NCI-H460 (cell line): ENCODE measurements at places on chromosomes 2 and 18.

DNA sequence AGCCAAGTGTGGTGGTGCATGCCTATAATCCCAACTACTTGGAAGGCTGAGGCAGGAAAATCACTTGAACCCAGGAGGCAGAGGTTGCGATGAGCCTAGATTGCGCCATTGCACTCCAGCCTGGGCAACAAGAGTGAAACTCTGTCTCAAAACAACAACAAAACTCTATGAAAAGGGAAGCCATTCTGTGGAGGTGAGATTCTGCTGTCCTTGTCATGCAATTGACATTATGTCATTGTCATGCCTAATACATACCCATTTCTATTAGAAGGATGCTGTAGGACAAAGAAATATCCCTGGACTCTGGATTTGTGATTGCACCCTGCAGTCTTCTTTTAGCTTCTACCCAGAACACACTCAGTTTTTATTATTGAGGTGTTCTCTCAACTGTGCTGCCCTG, 8.6 kb downstream of the RASGRP3 start:
- DNase-seq: no peak

DNA sequence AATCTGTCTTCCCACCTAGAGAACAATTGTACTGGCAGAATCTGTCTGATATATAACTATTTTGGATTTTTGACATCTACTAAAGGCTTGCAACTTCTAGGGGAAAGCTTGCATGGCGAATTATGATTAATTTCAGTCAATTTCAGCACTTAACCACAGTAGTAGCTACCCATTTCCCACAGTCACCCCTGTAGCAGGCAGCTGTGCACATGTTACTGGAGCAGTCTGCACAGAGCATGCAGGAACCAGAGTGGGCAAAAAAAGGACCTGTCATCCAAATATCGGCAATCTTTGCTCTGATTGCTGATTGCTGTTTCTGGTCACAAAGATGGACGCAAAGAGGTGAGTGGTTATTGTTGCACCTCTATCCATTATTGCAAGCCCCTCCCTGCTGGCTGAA, 473.3 kb downstream of the SPAG16 start:
- no peak for DNase-seq

DNA sequence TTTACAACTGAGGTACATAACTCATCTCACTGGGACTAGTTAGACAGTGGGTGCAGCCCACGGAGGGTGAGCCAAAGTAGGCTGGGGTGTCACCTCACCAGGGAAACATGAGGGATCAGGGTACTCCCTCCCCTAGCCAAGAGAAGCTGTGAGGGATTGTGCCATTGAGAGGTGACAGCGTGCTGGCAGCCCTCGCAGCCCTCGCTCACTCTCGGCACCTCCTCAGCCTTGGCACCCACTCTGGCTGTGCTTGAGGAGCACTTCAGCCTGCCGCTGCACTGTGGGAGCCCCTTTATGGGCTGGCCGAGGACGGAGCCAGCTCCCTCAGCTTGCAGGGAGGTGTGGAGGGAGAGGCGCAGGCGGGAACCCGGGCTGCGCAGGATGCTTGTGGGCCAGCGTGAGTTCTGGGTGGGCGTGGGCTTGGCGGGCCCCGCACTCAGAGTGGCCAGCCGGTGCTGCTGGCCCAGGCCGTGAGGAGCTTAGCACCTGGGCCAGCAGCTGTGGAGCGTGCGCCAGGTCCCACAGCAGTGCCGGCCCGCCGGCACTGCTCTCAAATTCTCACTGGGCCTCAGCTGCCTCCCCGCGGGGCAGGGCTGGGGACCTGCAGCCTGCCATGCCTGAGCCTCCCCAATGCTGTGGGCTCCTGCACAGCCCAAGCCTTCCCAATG, 44.5 kb upstream of the FAM110C start:
- no peak for DNase-seq

- no peak for DNase-seq
Observed at GRCh38 chr18:78937166-78937565, 42.5 kb upstream of the SALL3 start.

GRCh38 chr2:198164843-198165242, 360.4 kb downstream of the PLCL1 start:
- DNase-seq: no peak

DNA sequence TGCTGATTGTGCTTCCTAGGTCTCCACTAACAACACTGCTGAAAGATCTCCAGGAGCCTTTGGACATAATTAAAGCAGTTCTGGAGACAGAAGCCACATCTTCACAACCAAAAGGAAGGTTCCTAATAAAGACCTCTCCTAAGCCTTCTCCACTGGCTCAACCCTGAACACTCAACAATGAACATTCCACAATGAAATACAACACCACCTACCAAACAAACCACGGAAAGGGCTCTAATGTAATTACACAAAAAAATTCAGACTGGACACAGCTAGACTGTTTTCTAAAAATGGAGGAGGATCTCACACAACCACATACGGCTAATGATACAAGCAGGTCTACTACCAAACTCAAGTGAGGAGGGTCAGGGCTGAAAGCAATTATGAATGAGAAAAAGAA, 43.6 kb downstream of the NOL10 start:
- DNase-seq: no peak

DNA sequence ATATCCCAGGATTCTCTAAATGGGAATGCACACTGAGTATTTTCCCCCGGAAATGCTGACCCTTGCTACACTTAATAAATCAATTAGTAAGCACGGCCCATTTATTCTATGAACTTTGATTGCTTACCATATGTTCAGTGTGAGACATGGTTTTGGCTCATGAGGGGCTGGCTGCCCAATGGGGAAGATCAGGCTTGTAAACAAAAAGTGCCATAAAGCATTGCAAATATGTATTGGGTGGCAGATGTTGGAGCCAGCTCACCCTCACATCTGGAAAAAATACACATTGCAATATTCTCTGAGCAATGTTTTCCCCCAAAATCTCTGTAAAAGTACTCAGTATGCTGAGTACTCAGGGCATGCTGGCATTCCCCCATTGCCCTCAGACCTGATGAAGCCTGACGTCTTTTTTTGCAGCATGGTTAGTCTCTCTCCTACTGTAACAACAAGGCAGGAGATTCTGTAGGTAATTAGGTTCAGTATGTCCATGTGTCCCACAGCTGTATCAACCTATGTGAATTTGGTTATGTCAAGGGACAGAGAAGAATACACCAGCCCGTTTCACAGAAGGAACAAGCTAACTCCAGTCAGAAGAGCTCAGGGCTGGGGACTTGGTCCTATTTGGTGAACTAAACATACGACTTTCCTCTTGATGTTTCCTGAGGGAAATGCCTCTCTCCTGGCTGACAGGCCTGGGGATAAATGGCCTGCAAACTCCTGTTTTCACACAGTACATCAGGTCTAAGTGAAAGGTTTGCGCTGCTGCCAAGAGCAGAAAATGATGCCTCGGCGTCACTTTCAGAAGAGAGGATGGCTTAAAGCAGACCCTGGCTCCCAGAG, 202.4 kb downstream of the INSIG2 start:
- DNase-seq: no peak

DNA sequence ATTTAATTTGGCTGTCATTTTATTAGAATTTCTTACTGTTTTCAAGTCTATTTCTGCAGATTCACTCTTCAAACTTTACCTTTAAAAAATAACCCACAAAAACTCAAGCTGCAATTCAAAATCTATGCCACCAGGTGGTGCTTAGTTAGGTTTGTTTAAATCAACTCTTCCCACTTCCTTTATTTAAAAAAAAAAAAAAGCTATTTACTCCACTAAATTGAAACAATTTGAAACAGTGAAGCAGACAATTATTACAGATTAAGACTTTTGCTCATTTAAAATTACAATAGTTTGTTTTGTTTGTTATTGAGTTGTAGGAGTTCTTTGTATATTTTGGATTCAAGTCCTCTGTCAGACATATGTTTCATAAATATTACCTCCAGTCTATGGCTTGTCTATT, 300.0 kb downstream of the PDE11A start:
- DNase-seq: no peak

- DNase-seq: no peak
Observed at GRCh38 chr2:214550786-214551185, 139.9 kb downstream of the VWC2L start.

GRCh38 chr18:79451237-79452125, 55.8 kb downstream of the NFATC1 start:
- DNase-seq: no peak

GRCh38 chr2:203061346-203061745, 46.7 kb downstream of the NBEAL1 start:
- no peak for DNase-seq

- no peak for DNase-seq
Observed at GRCh38 chr2:112896909-112897623, 13.9 kb upstream of the IL37 start.

GRCh38 chr18:40160361-40160760, 1794.7 kb upstream of the PIK3C3 start:
- DNase-seq: no peak

DNA sequence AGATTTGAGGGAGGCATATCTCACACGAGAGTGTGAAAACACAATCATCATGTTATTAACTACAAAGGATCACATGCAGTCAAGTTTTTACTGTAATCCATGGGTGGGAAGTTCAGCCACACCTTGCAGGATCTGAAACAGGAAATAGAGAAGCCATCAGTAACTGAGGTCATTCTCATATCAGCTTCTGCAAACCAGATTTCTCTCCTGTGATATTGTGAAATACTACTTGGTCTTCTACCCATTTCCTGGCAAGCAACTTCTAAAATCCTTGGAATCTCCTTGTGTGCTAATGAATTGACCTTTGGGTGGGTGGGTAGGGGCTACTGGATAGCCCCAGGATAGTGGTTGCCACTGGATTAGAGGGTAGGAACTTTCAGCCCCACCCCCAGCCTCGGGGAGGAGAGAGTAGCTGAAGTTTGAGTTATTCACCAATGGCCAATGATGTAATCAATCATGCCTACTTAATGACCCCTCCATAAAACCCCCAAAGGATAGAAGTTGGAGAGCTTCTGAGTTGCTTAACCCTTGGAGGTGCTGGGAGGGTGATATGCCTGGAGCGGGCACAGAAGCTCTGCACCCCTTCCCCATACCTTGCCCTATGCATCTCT, 25.6 kb upstream of the TGIF1 start:
- peak; percentile 87 for DNase-seq

DNA sequence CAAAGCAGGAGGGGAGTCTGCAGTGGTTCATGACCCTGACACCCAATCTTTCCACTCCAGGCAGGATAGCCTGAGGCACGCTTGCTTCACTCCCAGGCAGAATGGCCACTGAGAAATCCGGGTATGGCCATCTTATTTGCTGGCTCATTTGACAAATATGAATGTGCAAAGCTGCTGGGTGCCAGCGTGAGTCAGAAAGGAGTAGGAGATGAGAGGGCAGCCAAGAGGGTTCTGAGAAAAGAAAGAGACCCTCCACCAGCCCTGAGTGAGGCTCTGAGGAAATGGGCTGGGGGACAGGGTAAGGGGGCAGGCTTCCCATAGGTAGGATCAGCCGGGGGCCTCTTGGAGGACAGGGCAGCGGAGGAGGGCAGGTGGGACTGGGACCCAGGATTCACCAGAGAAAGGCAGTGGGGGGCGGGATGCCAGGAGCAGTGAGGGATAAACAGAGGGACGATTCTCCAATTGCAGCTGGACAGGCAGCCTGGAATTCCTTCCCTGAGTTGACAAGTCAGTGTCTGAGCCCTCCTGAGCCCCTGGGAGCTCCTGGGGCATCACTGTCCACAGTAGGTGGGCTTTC, 15.2 kb downstream of the RAMP1 start:
- no peak for DNase-seq

- DNase-seq: no peak
Observed at GRCh38 chr2:18159896-18160295, 281.4 kb downstream of the KCNS3 start.

DNA sequence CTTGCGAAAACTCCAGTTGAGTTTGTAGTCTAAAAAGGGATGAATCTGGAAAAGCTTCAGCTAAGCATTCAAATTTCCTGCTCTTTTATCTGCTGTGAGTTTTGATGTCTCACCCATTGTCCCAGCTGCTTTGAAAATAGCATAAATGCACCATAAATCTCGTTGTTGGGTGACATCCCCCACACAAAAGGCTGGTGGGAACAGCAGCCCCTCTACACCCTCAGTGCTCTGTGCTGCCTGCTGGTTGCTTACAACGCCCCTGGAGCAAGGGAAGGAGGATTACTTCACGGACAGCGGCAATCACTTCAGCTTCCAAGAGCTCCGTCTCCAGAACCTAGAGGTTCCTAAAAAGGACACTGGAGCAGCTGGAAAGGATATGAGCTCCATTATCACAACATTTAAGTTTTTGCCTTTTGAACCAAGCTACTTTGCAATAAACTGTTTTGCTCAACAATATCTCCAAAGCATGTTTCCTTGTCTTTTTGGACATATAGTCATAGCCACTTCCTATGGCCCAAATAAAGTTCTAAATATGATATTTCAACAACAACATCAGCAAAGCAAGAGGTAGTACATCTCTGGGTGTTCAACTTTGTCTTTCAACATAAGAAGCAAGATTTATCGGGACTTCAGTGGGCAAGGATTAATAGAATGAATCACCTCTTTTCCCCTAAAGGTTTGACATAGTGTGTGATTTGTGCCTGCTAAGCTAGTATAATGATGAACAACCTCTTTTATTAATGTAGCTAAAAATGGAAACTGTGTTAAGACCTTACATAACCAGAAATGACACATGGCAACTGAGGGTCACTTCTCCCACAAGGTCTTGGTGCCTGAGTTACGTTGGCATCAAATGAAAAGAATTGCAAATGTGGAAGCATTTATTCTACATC, 413.5 kb downstream of the TXNL1 start:
- no peak for DNase-seq

GRCh38 chr18:71106701-71107100, 817.9 kb downstream of the SOCS6 start:
- DNase-seq: no peak

- peak; percentile 66 for DNase-seq
Observed at GRCh38 chr18:3703732-3704176, 253.8 kb downstream of the TGIF1 start.

- DNase-seq: no peak
Observed at GRCh38 chr2:72204786-72205503, 57.3 kb upstream of the CYP26B1 start.

GRCh38 chr2:43576981-43577892, 18.6 kb downstream of the THADA start:
- peak; percentile 61 for DNase-seq

DNA sequence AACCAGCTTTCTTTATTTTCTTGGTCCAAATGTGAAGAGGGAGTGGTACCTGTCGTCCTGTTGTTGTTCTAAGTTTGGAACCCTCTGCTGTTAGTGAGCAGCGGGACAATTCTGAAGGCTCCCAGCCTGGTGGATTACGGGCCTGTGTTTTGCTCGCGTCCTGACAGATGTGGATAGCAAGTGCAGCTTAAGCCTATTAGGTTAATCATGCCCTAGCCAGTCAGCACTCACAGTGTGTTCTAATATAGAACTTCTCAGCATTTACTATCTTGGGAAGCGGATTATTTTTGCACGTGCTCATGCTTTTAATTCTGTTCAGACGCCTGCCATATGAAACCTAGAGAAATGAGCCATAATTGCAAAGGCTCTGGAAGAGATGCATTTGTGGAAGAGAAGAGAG, at the start of gene PCARE:
TSS of gene PCARE (minus strand) at position 113 of the 400 bp plus-strand sequence. CDS start 262 bp downstream, outside the sequence.
- DNase-seq: no peak

- no peak for DNase-seq
Observed at GRCh38 chr2:192313773-192314172, 119.0 kb upstream of the TMEFF2 start.

- DNase-seq: no peak
Observed at GRCh38 chr18:22670914-22671313, 253.2 kb upstream of the CTAGE1 start.

GRCh38 chr2:118169359-118170005, 81.2 kb downstream of the INSIG2 start:
- no peak for DNase-seq

- DNase-seq: no peak
Observed at GRCh38 chr2:54540194-54540593, 84.1 kb downstream of the SPTBN1 start.
